ENCODE measurements at places on chromosomes 13 and 19.

GRCh38 chr13:32135655-32136054 is 104.1 kb downstream of the FRY start:
- DNase-seq, result peak; percentile 34

- no peak for DNase-seq
Measured at GRCh38 chr13:38321654-38322053, 28.0 kb upstream of the UFM1 start.

DNA sequence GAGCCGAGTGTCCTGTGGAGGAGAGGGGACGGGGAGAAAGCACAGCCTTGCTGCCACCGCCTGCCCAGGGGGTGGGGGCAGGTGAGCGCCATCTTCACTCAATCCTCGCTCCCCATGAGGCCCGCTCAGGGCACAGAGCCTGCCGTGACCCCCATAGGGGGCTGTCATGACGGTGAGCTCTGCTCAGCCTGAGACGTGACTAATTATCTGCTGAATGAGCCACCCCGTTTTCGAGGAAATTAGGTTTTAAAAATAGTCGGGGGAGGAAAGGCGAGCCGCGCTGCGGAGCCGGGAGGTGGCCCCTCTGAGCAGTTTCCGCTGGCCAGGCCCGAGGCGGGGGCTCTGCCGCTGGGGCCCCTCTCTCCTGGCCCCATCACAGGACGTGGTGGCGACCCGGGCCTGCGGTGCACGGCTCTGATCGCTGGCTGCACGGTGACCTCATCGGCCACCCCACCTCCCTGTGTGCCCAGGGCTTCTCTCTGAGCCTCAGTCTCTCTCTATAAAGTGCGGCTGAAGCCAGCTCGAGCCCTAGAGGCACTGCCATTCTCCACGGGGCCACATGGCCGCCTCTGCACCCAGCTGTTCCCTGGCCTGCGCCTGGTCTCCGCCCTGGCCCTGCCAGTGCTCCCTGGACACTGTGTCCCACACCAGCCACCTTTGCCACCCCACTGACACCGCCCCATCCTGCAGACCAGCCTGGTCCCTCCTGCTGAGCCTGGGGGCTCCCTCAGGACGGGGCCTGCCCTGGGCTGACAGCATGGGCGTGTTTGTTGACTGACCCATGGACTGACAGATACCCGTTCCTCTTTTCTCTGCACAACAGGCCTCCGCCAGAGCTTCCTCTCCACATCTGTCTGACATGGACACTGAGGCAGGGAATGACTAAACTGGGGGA is 28.3 kb downstream of the PIP5K1C start:
- peak; percentile 33 for DNase-seq

DNA sequence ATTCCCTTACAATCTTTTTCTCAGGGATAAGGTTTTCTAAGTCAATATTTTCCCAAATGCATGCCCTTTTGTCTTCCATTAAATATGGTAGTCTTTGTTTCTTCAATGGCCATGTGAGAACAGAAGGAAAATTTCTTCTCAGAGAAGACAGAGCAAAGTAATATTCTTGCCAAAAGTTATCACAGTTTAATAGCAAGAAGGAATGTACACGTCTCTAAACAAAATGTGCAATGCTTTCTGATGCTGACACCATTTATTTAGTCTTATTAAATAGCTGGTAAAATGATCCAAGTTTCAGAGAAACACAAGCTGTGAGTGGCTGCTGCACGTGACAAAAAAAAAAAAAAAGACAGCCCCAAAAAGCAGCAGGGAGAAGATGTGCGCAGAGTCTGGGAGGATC is 542.5 kb downstream of the GPC6 start:
- no peak for DNase-seq

DNA sequence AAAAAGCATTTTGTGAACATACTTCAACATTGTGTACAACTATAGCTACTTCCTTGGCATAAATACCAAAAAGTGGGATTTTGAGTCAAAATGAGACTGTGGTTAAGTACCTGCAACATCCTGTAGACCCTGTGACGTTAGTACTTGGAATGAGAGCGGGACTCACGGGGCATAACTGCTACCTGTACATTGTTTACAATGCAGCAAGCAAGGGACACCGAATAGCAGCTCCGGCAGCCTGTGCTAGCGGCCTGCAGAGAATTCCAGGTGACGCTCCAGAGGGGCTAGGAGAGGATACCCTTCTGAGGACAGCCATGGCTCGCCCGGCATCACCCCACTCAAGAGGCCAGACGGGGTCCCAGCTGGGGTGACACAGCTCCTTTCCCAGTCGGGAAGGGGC is 824 bp upstream of the ZNF331 start:
- no peak for DNase-seq

- no peak for DNase-seq
Measured at GRCh38 chr19:525029-525428, 6.5 kb upstream of the CDC34 start.

Measured in amniotic epithelial cell (primary cell).